ENCODE measurements at places on chromosomes 16 and 17. TPM values are rescaled to one million over a fixed set of nuclear protein-coding genes. Genes with fewer than 3 reads are reported as not detected.

The PAM16 gene
- 55.3 TPM for polyA plus RNA-seq

The SLC12A3 gene
- polyA plus RNA-seq, result 0.22 TPM

The ALKBH5 gene
- polyA plus RNA-seq, result 74.1 TPM

The BEAN1 gene
- polyA plus RNA-seq, result 27.0 TPM

- peaks cover 9% of the 10 kb centered on the region for H3K4me1 ChIP-seq
- H3K27me3 ChIP-seq, result no peaks in the 10 kb centered on the region
- no peak overlapping the region for H3K27ac ChIP-seq
- H3K36me3 ChIP-seq, result no peaks in the 10 kb centered on the region
- DNase-seq, result no peak
Observed at GRCh38 chr16:79162977-79163376, 437.6 kb downstream of the MAF start.

DNA sequence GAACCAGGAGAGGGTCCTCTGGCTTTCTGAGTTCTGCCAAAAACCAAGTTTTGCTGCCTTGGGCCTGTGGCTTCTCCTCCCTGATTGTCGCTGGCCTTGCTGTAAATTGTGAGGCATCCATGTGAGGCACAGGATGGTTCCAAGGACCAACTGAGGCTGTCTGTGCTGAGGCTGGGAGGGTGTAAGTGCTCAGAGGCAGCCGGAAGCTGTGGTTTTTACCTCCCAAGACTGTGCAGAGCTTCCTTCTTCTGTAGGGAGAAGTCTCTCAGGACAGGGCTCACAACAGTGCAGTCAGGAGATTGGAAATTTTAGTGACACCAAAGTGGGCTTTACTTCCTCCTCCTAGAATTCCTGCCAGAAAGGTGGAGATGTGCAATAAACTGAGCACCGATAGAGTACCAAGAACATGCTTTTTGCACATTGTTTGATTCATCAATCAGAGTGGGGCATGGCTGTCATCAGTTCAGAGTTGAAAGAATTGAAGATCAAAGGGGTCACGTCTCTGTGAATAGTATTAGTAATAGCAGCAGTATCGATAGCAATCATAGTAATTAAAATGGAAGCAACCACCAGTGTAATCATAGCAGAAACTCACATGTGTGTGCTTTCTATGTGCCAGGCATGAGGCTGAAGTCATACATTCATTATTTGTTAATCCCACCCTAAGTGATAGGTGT lies 467.1 kb downstream of the WWOX start:
- H3K4me1 ChIP-seq, result no peaks in the 10 kb centered on the region
- H3K4me3 ChIP-seq, result no peak overlapping the region
- H3K27me3 ChIP-seq, result no peaks in the 10 kb centered on the region
- H3K27ac ChIP-seq, result no peak overlapping the region
- no peaks in the 10 kb centered on the region for H3K36me3 ChIP-seq
- no peak for DNase-seq

- H3K4me3 ChIP-seq, result no peak overlapping the region
- H3K27me3 ChIP-seq, result peaks cover 35% of the 10 kb centered on the region
- no peak for DNase-seq
- no peak overlapping the region for H3K27ac ChIP-seq
- no peaks in the 10 kb centered on the region for H3K36me3 ChIP-seq
Observed at GRCh38 chr16:3095869-3096268, 3.2 kb downstream of the ZSCAN10 start.
